Activated CD4-positive, alpha-beta T cell treated with anti-CD3 and anti-CD28 coated beads, Interleukin-2, amount 50 U/mL, for 24 hours (primary cell): ENCODE measurements at places on chromosomes 3 and 15.

- DNase-seq = no peak
Observed at GRCh38 chr3:145639003-145639606, 521.9 kb downstream of the PLOD2 start.

DNA sequence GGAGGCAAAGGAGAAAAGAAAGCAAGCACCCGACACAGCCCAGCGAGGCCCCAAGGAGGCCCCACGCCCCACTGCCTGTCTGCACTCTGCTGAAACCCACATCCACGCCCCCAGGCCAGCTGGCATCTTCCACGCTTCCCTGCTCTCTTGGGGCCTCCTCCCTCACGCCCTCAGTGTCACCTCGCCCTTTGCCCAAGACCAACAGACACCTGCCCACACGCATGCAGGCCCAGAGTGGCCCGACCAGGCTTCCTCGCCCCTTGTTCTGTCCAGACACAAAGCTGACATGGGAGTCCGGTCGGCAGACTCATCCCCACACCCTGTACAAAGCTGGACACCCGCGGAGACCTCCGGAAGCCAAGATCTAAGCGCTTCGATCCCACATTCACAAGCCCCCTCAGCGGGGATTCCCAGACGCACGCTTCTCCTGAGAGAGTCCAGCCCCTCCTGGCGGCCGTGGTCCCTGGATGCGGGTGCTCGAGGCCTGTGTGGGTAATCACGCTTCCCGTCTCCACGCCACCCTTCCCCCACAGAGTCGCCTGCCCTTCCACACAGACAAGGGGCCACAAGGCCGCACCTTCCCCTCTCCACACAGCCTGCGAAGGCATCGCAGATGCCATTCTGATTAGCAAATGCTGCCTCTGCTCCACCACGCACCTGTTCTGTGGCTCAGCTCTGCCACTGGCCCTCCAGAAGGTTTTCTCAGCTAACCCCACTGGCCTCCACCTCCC lies 176.6 kb downstream of the XXYLT1 start:
- no peak for DNase-seq

- DNase-seq = no peak
Observed at GRCh38 chr3:96209699-96210098, 604.7 kb upstream of the EPHA6 start.

- DNase-seq = no peak
Observed at GRCh38 chr15:65916041-65916663, 46.9 kb downstream of the RAB11A start.
